ENCODE measurements at places on chromosomes 1 and 21.

- no peak for DNase-seq
Observed at GRCh38 chr1:183270541-183271141, 84.6 kb downstream of the LAMC2 start.

DNA sequence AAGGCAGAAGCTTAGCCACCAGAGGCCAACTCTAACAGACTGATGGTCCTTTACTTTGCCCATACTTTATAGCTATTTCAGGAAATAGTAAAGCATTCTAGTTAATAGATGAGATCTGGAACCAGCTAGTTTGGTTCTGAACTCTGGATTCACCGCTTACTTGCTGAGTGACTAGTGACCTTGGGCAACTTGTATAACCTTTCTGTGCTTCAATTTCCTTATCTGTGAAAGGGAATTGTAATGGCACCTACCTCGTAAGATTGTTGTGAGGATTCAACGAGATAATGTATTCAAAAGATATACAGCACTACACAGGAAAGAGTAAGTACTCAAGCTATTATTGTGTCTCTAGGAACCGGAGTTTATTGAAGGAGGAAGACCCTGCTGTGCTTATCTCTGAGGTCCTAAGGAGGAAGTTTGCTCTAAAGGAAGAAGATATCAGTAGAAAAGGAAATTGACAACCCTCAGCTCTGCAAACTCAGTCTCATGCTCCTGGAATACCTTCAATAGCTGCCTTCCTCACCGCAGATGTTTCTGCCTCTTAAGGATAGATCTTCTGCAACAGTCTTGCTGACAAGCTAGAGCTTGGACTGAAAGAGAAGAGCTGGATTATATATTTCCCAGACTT is 11.9 kb downstream of the MTFR1L start:
- DNase-seq: no peak

DNA sequence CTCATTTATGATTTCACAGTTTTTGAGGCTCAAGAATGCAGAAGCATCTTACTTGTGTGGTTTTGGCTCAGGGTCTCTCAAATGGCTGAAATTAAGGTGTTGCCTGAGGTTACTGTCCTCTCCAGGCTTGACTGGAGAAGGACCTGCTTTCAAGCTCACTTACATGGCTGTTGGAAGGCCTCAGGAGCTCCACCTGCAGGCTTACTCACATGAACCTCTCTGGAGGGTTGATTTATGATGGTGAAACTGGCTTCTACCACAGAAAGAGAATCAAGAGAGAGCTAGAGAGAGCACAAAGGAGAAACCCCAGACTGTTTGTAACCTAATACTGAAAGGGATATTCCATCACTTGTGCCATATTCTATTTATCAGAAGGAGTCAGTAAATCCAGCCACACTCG is 6.2 kb upstream of the KCNK2 start:
- no peak for DNase-seq

DNA sequence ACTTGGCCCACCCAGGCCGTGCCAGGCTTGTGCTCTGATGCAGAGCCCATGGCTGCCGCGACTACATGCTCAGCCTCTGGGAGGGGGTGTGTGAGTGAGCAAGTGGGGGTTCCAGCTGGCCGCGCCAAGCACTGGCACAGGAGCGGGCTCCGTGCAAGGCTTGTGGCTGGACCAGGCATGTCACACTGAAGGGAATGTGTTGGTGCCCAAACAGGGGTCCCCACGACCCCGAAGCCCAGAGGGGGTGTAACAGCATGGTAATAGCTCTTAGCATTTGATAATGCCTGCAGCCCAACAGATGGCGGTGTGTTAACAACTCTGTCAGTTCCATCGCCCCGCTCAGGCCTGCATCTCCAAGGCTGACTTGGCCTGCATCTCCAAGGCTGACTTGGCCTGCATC is 38.3 kb upstream of the CD46 start:
- no peak for DNase-seq

DNA sequence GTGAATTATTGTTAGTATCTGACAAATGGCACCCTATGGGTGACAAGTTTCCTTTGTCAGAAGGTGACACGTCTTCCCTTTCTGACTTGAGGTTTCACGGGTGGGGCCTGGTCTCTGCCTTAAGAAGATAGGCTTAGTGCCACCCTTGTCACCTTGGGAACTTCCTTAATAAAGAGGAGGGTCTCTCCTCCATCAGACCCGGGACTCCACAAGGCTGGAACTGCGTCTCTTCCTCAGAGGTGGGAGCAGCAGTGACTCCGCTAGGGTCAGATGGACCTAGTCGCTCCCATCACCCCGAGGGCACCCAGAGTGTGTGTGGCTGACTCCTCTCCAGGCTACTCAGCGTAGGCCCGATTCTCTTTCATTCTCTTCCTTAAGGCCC is 774 bp upstream of the WDTC1 start:
- peak; percentile 8 for DNase-seq

DNA sequence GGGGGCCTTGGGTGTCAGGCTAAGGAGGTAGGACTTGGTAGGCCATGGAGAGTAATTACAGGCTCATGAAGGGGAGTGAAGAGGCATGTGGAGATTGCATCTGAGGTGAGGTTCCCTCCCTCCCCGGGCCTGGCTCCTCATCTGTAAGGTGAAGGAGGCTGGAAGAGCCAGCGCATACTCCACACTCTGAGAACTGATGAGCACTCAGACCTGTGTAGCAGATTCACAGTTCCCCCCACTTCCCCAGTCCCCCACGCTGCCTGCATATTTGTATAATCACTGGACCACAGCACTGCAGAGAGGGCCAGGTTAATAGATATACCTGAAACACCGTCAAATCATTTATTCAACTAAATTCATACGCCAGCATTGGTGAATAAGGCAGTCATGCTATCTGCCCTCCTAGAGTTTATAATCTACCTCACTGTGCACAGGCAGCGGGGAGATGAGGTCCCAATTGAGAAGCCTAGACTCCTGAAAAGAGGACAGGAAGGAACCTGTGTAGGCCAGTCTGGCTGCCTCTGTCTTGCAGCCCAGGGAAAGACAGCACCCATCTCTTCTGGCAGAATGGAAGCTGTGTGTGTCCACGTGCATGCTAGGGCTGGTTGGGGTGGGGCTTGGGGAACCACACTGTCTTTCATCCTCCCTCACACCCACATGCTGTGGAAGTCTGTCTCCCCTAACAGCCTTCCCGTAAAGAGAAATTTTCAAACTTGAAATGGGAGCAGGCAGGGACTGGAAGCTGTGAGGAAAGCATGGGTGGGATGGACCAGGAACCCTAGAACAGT is 110.6 kb upstream of the ATP1A1 start:
- DNase-seq: no peak
